A549 treated with Hydrocortisone at 1 μM for 4 hours (cell line): ENCODE measurements at places on chromosomes 7 and 10. TPM values are rescaled to one million over a fixed set of nuclear protein-coding genes. Genes with fewer than 3 reads are reported as not detected.

The GIMAP2 gene
- 0.08 to 0.15 TPM (median 0.09 TPM) in 3 of 5 replicates, not detected in the others for total RNA-seq

The MMRN2 gene
- 1.0 to 1.2 TPM (median 1.1 TPM) in 5 replicates for total RNA-seq

The FZD8 gene
- total RNA-seq, result 3.6 to 5.3 TPM (median 4.9 TPM) in 5 replicates

The AGBL3 gene
- total RNA-seq, result 0.92 to 1.6 TPM (median 1.4 TPM) in 5 replicates

The RHOBTB1 gene
- 11.3 to 17.4 TPM (median 13.9 TPM) in 5 replicates for total RNA-seq

The ZNF503 gene
- 6.7 to 9.0 TPM (median 8.5 TPM) in 5 replicates for total RNA-seq

The TLX1 gene
- total RNA-seq, result not detected in 5 replicates

The LIPK gene
- not detected in 5 replicates for total RNA-seq

The NUTM2E gene
- 0.30 to 0.47 TPM (median 0.38 TPM) in 5 replicates for total RNA-seq

The NEUROD6 gene
- total RNA-seq, result not detected in 5 replicates

The SSC4D gene
- total RNA-seq, result 0.71 to 1.4 TPM (median 1.1 TPM) in 5 replicates

The NUPR2 gene
- not detected in 5 replicates for total RNA-seq

The ACTL6B gene
- not detected in 5 replicates for total RNA-seq

The SPDYE16 gene
- not detected in 5 replicates for total RNA-seq

The CNNM1 gene
- 21.9 to 28.6 TPM (median 26.2 TPM) in 5 replicates for total RNA-seq

The TMEM213 gene
- total RNA-seq, result not detected in 5 replicates

The UCN3 gene
- total RNA-seq, result not detected in 5 replicates

The BMI1 gene
- total RNA-seq, result 29.8 to 40.6 TPM (median 36.0 TPM) in 5 replicates

The GRK5 gene
- total RNA-seq, result 8.5 to 11.3 TPM (median 9.4 TPM) in 5 replicates

The PPP2R2D gene
- total RNA-seq, result 20.7 to 27.4 TPM (median 27.0 TPM) in 5 replicates

The C10orf62 gene
- total RNA-seq, result 0.10 to 0.16 TPM in 2 of 5 replicates, not detected in the others

The METTL27 gene
- total RNA-seq, result 8.2 to 12.9 TPM (median 9.9 TPM) in 5 replicates

The HPSE2 gene
- not detected in 5 replicates for total RNA-seq

The IRF5 gene
- 12.2 to 17.8 TPM (median 15.2 TPM) in 5 replicates for total RNA-seq

The EN2 gene
- 0.68 to 0.97 TPM (median 0.83 TPM) in 5 replicates for total RNA-seq

The CPA2 gene
- 0.08 to 0.30 TPM (median 0.16 TPM) in 3 of 5 replicates, not detected in the others for total RNA-seq

The SYPL1 gene
- total RNA-seq, result 77.1 to 109 TPM (median 85.4 TPM) in 5 replicates

The CYP2C19 gene
- total RNA-seq, result not detected in 5 replicates

The GCC1 gene
- total RNA-seq, result 13.8 to 16.8 TPM (median 14.3 TPM) in 5 replicates

The TAC1 gene
- not detected in 5 replicates for total RNA-seq

The EPO gene
- not detected in 5 replicates for total RNA-seq

The FKBP9 gene
- 70.1 to 149 TPM (median 84.9 TPM) in 5 replicates for total RNA-seq

The ARHGAP19 gene
- total RNA-seq, result 3.9 to 6.6 TPM (median 4.9 TPM) in 5 replicates

The TEX36 gene
- not detected in 5 replicates for total RNA-seq

The CPEB3 gene
- 0.26 to 0.40 TPM (median 0.33 TPM) in 5 replicates for total RNA-seq
